ENCODE measurements at places on chromosomes 1 and 21.

DNA sequence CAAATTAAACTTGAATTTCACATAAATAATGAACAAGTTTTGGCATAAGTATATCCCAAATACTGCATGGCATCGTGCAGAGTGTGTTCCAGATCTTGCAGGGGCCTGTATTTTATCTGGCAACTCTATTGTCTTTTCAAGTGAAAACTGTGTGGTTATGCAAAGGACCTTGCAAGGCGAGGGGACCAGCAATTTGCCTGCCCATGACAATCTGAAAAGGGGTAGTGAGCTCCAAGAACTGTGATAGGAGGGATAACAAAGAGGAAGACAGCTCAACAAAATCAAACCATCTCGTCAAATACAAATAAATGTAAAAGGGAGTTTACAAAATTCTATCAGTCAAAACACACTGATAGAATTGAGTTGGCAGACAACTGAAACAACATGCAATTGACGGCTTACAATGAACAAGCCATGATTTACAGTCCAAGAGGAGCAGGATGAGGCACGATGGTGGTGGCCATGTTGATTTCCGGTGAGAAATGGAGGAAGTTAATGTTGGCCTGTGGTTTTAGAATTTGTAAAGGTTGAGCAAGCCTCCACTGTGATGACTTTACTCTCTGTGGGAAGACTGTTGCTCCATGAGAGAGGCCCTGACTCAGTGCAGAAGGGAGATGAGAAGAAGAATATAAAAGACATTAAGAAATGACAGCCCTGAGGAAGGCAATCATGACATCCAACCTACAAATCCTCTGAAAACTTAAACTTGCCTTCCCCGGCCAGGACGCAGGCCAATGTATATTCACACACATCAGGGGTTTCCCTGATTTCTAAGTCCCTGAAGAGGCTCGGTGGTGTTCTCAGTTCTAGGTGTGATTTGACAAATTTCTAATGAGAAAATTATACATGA is 132.2 kb downstream of the ADSS2 start:
- DNase-seq = no peak

DNA sequence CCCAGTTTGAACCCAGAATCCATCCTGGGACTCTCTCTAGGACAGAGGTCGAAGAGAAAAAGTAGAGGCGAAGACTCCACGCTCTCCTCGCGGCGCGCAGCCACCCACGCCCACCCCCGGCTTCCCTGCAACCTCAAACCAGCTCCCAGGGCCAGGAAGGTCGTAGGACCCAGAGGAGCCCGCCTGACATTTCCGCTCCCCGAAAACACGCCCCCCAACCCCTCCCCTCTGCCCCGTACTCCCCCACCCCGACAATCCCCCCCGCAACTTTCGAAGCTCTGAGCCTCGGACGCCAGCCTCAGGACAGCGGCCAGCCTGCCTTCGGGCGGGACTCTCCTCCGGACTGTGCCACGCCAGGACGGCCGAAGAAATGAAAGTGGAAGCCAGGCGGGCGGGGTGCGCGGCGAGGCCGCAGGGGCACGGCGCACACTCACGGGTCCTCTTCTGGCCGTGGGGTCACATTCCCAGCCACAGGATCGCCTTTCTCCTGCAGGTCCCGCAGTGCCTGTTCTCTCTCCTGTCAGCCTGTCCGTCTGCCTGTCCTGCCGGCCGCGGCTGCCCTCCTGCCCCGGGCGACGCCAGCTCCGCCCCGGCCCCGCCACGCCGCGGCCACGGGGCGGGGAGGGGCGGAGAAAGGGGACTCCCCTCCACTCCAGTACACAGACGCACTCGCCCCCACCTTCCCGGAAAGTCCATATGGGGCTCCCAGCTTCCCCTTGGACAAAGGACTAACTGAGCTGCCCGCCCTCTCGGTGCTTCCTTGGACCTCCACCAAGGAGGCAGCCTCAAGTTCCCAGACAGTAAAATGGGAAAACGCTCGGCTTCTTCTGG is at the start of gene MOB3C:
Gene MOB3C (minus strand): TSS at position 535 of the 831 bp plus-strand sequence. CDS start 3,490 bp downstream, outside the sequence.
- DNase-seq = no peak

DNA sequence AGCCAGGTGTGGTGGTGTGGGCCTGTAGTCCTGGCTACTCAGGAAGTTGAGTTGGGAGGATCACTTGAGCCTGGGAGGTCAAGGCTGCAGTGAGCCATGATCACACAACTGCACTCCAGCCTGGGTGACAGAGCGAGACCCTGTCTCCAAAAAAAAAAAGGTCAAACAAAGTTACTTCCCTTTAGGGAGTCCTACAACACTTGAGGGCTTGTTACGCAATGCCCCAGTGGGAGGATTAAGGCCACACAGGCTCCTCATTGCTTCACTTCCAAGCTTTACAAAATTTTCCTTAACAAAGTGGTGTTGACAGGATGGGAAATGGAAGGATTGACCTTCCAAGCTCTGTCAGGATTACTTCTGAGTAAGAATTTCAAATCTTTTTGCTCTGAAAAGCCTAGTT is 6.2 kb upstream of the EXTL1 start:
- DNase-seq = no peak

GRCh38 chr1:8133657-8134430 is 107.7 kb upstream of the ERRFI1 start:
- no peak for DNase-seq

- no peak for DNase-seq
Observed at GRCh38 chr1:232795497-232796053, 9.6 kb upstream of the MAP10 start.

DNA sequence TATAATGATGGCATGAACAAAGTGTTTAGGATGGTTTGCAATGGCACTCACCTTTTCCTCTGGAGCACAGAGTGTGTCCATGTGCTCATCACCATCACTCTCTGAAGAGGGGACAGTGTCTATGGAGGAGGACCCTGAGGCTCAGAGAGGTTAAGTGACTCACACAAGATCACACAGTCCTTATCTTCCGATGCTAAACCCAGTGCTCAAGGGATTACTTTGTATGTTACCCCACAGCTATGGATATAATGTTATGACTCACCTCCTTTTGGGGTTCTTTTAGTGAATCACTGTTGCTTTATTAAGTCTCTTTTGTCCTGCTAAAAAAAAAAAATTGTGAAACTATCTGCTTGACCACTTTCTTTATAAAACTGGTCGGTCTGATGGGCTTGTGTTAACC is 67.6 kb downstream of the TENT5C start:
- no peak for DNase-seq

Data from glomerular endothelial cell (primary cell).